Uterus (tissue), 4 donors: ENCODE measurements at places on chromosomes 2 and 18. TPM values are rescaled to one million over a fixed set of nuclear protein-coding genes. Genes with fewer than 3 reads are reported as not detected.

- DNase-seq = no peak
These were observed 19.4 kb upstream of the NFE2L2 start for GRCh38 chr2:177283906-177284305.

DNA sequence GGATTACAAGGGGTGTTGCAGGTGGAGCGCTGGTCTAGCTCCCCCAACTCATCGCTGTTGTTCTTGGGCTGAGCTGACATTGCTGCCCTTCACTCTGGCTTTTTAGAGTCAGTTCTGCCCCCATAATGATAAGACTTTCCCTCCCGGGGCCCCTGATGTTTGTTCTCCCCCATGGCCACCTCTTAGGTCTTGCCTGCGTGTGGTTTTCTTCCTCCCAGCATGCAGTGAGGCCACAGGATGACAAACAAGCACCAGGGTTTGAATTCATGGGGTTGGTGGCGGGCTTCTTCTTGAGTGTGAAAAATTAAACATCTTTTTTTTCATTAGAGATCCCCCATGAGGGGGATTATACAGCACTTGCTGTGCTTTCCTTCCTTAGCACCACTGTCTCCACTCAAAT lies 74.1 kb downstream of the CTAGE1 start:
- no peak for DNase-seq

- no peak for DNase-seq
These were observed 10.1 kb downstream of the SERPINB8 start for GRCh38 chr18:63980027-63980426.

DNA sequence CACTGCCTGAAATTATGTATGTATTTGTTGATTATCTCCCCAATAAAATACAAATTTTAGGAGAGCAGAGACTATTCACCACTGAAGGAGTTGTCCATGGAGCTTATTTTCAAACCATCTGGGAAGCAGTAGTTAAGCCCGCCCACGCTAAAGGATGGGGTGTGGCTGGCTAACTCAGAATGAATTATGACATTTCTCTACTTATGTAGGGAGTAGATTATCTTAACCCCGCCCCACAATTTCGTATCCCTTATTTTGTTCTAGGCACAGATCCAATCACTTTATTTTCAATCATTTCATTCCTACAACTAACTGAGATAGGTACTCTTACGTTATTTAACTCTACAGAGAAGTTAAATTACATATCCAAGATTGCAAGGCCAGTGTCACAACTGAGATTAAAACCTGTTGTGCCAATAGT lies 1.4 kb upstream of the LAPTM4A start:
- peak; percentile 72 for DNase-seq

Gene USP14
- 52.5 TPM for total RNA-seq
